ENCODE measurements at places on chromosomes 13 and 19.

DNA sequence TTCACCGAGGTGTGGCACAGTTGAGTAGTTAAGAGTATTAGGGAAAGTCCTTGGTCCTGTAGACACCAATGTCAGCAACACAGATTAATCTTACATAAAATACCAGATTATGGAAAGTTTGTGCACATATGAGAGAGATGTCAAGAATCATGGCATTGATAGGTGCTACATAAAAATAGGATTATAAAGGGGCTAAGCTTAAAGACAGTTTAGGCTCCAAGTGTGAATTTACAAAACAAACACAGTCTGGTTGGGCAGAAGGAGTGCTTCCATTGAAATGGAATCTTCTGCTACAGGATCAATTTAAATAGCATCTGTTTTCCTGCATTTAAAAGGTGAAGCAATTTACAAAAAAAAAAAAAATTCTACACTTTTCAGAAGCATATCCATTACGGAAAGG, 292.9 kb downstream of the DNAJC15 start:
- DNase-seq = no peak

- DNase-seq = no peak
These were observed 885 bp upstream of the ZNF536 start for GRCh38 chr19:30371161-30371836.

DNA sequence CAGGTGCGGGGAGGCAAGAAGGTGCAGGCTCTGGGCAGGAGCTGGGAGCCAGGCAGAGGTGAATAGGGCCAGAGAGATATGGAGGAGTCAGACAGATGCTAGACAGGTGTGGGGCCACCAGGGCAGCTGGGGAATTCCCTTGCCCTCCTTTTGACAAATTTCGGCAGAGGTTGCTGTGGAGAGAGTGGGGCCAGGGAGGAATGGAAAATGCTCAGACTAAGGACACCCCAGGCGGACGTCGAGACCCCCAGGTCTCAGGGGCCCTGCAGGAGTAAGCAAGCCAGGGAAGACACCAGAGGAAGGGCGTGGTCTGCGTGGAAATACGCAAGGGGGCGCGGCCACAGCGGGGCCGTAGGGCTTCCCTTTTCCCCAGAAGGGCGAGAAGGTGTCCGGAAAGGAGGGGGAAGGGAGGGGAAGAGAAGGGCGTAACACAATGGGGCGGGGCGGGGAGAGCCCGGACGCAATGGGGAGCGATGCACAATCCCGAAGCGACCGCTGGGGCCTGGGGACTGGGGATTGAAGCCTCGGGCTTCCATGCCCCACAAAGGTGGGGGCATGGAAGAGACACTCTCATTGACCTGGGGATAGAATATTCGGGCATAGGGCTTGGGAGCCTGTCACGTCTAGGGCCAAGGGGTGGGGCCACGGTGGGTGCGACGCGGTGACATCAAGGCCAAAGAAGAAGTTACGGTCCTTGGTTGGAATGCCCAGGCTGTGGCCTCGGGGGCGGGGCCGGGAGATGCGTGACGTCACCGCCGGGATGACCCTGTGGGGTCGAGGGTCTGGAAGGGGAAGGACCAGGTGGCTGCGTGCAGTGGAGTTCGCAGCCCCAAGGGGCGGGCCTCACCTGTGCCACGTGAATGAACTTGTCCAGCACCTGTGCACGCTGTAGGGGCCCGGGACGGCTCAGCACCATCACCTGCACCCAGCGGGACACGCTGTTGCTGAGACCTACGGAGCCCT, 8.2 kb downstream of the RASGRP4 start:
- DNase-seq = no peak

- no peak for DNase-seq
These were observed 486.5 kb downstream of the COG6 start for GRCh38 chr13:40141859-40142555.

- no peak for DNase-seq
These were observed 145.1 kb upstream of the UFM1 start for GRCh38 chr13:38204556-38204955.

DNA sequence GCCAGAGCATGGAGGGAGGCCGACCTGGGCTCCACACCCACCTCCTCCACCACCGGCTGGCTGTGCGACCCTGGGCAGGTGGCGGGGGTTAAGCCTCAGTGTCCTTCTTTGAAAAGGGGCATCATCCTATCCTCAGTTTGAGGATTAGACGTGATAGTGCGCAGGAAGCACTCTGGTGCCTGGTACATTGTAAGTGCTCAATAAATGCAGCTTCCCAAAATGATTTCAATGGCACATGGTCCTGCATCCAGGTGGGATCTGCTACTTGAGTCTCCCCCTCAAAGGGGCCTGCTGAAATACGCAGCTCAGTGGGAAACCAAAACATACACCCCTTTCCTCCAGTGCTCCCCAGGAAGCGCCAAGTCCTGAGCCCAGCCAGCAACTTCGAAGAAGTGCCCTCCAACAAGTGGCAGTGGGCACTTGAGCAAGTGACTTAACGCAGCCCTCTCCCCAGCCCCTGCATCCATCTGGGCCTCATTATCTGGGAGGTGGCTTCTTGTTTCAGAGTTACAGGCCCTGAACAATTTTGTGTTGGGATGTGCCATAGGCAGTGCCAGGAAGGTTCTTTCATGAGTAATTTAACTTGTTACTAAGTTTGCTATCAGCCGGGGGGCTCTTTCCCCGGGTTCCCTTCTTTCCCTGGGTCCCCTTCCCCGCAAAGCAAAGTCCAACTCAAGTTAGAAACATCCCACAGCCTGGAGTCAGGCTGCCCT, 17.9 kb downstream of the ACTN4 start:
- no peak for DNase-seq

DNA sequence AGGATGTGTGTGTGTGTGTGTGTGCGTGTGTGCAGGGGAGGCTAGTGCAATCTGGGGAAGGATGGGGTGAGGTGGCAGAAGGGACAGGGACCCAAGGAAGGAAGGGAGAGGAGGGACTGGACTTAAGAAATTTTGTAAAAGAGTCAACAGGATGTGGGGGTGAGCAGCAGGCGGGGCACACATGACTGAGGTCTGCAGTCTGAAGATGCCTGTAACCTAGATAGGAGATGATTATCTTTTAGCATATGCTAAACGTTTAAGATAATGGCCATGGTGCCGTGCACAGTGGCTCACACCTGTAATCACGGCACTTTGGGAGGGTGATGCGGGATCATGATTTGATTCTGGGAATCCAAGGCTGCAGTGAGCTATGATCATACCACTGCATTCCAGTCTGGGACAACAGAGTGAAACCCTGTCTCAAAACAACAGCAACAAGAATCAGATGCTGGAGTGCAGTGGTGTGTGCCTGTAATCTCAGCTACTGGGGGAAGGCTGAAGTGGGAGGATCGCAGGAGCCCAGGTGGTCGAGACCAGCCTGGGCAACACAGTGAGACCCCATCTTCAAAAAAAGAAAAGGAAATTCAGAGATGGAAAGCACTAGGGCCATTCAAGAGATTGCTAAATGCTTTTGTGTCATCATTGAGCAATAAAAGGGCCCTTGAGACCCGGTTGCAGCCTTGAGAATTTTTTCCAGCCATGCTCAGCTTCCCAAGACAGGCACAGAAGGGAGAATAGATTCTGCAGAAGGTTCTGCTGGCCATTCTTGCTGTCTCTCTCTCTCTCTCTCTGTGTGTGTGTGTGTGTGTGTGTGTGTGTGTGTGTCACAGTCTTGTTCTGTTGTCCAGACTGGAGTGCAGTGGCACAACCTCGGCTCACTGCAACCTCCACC, 3.8 kb upstream of the ZNF414 start:
- no peak for DNase-seq

Measured in right forelimb (tissue), 1 donor.